Stimulated activated CD4-positive, alpha-beta T cell treated with anti-CD3 and anti-CD28 coated beads, Interleukin-1b, Interleukin-23, amount 100 ng/mL, for 48 hours (primary cell): ENCODE measurements at places on chromosomes 11 and 22.

DNA sequence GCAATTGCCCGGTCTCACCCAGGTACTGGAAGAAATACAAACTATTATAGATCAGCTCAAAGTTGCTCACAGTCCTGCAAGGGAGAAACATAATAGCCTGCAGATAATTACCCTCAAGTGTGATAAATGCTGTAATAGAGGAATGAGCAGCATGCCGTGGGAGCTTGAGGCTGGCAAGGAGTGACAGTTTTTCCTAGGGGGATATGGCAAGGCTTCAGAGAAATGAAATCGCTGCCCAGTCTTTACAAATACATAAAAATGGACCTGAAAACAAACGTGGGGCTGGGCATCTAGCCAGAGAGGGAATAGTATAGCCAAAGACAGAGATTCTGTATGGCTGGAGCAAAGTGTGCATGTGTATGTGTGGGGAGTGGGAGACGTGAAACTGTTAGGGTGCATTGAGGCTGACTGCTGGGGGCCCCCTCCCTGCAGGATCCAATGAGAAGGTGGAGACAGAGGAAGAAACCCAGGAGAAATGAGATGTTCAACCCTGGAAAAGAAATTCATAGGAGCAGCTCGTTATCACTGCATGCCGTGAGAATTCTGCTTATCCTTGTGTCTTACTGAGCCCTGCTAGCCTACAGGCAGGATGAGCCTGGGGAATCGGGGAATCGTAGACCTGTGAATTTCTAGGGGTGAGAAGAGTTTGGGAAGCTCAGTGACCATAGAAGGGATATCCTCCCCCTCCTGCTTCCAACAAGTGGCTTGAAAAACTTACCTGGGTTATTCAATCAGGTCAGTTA lies 167.0 kb downstream of the LDLRAD3 start:
- no peak for DNase-seq

DNA sequence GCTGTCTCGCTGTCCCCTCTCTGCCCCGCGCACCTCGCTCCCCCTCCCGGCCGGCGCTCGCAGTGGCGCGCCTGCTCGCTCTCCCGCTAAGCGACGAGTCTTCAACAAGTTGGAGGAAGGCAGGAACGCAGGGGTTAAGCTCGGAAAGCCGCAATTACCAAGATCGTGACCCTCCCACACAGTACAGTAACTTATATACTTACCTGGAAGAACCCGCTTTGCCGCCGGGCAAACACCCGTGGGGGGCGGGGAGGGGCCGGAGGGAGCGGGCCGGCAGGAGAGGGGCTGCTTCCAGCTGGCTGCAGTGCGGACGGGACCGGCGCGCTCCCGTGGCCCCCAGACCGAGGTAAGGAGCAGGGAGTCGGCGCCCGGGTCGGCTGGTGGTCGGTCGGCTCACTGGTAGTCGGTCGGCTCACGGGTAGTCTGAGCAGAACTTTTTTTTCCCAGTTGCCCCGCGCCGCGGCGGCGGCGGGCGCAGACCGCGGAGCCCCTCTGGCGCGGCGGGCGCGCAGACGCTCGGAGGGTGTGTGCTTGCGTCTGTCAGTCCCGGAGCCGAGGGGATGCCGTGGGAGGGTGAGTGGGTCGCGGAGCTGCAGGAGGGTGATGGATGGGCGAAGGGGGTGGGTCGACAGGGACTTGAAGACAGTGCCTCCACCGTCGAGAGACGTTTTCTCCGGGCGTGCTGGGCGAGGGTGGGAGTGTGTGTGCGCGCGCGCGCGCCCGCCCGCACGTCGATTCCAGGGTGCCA lies 101.2 kb upstream of the HSD17B12 start:
- DNase-seq = peak; percentile 60

DNA sequence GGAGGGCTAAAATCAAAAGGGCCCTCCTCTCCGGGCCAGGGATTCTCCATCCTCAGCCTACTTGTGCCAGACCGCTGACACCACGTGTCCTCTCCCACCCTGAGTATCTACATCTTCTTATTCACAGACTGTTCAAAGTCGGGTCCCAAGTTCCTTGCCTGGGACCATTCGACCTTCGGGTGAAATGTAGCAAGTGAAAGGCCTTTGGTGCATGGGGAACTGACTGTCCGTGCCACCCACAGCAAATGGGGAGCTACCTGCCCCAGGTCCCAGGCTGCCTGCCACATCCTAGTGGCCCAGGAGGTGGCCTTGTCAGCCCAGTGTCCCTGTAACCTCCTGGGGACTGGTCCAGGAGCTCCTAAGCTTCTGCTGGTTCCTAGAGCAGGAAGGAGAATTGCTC lies 67.3 kb downstream of the RTL6 start:
- DNase-seq = no peak

DNA sequence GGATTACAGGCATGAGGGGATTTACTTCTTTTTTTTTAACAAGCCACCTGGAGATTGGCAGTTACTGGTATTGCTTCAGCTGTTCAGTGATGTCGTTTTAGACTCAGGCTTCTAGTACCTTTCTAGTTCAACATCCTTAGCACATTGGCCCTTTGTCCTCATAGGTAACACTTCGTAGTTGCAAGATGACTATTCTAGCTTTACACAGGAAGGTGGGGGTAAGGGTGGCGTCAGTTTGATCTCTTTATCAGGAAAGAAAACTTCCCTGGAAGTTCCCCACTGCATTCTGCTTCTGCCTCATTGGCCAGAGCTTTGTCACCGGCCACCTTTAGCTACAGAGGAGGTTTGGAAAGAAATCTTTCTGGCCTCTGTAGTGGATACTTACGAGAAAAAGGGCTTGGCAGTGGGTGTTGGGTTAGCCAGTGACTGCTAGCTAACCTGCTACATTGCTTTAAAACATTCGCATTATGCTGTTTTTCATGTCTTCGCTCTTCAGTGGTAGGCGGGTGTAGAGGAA lies 40.7 kb downstream of the SFI1 start:
- peak; percentile 60 for DNase-seq

DNA sequence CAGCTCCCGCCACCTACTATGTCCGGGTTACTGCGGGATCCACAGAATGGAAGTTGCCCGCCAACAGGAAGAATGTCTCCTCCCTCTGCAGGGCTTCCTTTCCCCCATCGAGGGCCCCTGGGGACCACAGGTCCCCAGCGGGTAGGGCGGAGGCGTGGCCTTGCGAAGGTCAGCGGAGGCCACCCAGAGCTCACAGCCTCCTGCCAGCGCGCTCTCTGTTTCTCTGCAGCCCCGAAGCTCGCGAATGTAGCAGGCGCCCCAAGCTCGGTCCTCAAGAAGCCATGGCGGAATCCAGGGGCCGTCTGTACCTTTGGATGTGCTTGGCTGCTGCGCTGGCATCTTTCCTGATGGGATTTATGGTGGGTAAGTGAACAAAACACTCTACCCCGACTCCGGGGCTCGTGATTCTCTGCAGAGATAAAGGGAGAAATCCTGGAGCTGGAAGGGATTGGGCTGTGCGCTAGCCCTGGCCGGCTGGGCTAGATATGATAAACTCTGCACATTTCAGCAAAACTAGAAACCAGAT lies at the start of gene NAALAD2:
Gene NAALAD2, plus strand, starts transcription at position 186 of the 526 bp plus-strand sequence. Its CDS starts 96 bp downstream, at position 282.
- DNase-seq = no peak

- no peak for DNase-seq
Observed at GRCh38 chr11:28009996-28010395, 98.0 kb downstream of the KIF18A start.
